ENCODE measurements at places on chromosomes 13 and 19. TPM values are rescaled to one million over a fixed set of nuclear protein-coding genes. Genes with fewer than 3 reads are reported as not detected.

DNA sequence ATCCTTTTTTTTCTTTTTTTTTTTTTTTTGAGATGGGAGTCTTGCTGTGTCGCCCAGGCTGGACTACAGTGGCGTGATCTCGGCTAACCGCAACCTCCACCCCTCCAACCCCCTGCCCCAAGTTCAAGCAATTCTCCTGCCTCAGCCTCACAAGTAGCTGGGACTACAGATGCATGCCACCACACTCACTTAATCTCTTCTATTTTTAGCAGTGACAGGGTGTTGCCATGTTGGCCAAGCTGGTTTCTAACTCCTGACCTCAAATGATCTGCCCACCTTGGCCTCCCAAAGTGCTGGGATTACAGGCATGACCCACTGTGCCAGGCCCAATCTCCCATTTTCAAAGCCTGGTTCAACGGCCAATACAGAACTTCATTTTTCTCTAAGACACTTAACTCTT, 9.1 kb downstream of the FOXO1 start:
- no peak for DNase-seq

DNA sequence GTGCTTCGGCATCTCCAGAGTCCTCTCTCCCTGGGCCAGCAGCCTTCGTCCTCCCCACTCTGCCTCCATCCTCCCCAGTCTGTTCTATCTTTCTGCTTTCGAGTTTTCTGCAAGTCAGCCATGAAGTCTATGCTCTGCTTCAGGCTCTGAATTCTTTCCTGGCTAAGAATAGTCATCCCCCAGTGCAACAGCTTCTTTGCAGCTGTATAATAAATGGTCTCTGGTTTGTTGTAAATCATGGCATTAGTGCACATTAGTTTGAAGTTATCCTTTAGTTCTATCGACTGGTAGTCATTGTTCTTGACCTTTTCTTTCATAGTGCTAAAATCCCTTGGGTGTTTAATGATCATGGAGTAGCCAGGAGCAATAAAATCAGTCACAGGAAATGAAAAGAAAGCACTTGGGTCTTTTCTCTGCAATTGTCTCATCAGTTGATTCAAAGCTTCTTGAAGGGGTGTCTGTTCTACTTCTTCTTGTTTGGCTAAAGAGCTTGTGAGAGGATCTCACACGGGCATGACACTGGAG, 46.2 kb upstream of the SOX21 start:
- no peak for DNase-seq

GRCh38 chr19:11295665-11296245, at the start of gene TSPAN16:
Gene TSPAN16 (plus strand): TSS chr19:11296160. CDS start chr19:11296298, 138 bp downstream.
- DNase-seq, result no peak

GRCh38 chr13:47832458-47832972, 168.6 kb downstream of the SUCLA2 start:
- DNase-seq, result no peak

- no peak for DNase-seq
Observed at GRCh38 chr13:49214917-49215376, 5.2 kb upstream of the MLNR start.

GRCh38 chr19:43692877-43693276, 22.9 kb upstream of the PLAUR start:
- no peak for DNase-seq

- DNase-seq, result no peak
Observed at GRCh38 chr19:23095418-23095817, 21.4 kb upstream of the ZNF730 start.

DNA sequence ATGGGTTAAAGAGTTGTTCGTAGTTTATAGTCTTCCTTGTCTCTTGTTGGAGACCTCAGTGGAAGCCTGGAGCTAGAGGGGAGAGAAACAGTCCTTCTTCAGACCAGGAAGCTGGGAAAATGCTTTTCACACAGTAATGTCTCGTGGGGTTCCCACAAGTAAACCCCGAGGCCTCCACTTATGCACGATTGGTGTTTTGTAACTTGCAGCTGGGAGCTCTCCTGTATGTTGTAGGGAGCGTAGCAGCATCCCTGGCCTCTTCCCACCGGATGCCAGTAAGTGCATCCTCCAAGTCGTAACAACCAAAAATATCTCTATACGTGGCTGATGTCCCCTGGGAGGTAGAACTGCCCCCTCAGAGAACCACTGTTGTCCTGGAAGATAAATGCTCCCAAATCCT, 3.5 kb downstream of the CHAF1A start:
- no peak for DNase-seq

- no peak for DNase-seq
Observed at GRCh38 chr13:102049853-102050252, 352.0 kb downstream of the FGF14 start.

- DNase-seq, result no peak
Observed at GRCh38 chr19:32471095-32471494, 65.5 kb downstream of the DPY19L3 start.

The CEACAM4 gene
- total RNA-seq, result 0.84 TPM

The PCDH20 gene
- 1.3 TPM for total RNA-seq

The ZNF98 gene
- 0.25 TPM for total RNA-seq

The CGB3 gene
- total RNA-seq, result not detected

The ATF5 gene
- 42.3 TPM for total RNA-seq
